ENCODE measurements at places on chromosomes 6 and 20.

- DNase-seq: no peak
Measured at GRCh38 chr6:113853252-113853651, 3.9 kb upstream of the MARCKS start.

- DNase-seq: no peak
Measured at GRCh38 chr20:51594236-51595057, 51.9 kb upstream of the NFATC2 start.

- DNase-seq: no peak
Measured at GRCh38 chr20:45206725-45207124, at the start of gene SEMG1. SEMG1 (plus strand) TSS chr20:45207033; CDS start chr20:45207054, 21 bp downstream.

DNA sequence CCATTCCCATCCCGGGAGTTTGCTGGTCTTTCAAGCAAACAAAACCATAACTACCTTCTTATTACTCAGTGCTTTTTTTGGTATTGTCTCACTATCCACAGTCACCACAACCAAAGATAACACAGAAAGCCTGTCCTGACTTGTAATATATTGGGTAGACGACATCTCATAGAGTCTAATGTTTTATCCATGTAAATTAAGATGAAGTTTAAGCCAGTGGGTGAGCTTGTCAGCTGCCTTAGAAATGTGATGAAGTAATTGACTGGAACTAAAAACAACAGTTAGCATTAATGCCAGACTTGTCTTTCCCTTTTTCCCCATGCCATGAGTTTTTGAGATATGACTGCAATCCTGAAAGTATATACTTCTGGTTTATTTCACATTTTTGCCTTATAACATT is 282.7 kb upstream of the PRDM1 start:
- no peak for DNase-seq

GRCh38 chr6:35083507-35083906 is 57.6 kb downstream of the TCP11 start:
- DNase-seq: no peak

DNA sequence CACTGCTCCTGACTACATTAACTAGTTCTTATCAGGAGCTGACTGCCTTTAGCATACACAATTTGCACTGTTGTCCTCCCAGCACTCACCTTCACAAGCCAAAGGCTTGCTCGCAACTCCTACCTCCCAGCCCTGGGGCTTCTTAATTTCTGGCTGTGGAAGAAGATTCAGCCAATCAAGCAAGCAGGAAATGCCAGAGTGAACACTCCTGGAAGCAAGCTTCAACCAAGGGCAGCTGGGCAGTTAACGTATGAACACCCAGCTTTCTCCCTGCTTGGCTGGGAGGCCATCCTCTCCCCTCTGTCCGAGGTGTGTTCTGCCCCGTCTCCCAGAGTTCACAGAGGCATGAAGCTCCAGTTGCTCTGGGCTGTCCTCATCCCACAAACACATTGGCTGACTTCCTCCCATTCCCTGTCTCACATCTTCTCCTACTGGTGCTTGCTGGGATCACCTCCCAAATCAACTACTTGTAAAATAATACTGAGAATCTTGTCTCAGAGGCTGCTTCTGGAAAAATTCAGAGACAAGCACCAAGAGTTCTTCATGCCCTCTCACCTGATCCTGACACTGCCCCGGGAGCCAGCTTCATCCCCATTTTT is 15.3 kb upstream of the SRSF6 start:
- DNase-seq: no peak

DNA sequence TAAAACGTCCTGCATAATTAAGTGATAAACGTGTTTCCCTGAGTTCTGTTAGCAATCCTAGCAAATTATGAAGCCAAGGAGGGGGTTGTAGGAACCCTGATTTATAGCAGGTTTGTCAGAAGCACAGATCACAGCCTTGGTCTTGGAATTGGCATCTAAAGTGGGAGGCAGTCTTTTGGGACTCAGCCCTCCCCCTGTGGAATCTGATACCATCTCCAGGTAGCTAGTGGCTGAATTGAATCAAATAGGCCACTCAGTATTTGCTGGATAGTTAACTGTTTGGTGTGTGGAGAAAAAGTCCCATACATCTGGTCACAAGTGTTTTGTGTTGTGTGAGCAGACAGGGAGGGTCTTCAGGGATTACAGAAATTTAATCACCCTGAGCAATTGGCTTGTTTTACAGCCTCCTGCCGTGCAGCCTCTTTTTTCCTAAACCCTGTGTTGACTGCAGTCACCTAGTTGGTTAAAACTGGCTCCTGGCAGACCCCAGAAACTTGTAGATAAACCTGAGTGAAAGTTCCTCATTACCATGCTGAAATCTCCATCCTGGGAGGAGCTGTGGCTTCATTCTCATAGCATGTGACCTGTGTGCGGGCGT is 19.0 kb upstream of the KIFC1 start:
- no peak for DNase-seq

GRCh38 chr6:17392978-17393891 is at the start of gene CAP2:
CAP2 (plus strand) TSS chr6:17393595; CDS start chr6:17421556, 27,961 bp downstream.
- DNase-seq: no peak
